Activated T-helper 1 cell treated with Interleukin-2 at 50 U/mL for 16 hours (primary cell): ENCODE measurements at places on chromosomes 1 and 21.

DNA sequence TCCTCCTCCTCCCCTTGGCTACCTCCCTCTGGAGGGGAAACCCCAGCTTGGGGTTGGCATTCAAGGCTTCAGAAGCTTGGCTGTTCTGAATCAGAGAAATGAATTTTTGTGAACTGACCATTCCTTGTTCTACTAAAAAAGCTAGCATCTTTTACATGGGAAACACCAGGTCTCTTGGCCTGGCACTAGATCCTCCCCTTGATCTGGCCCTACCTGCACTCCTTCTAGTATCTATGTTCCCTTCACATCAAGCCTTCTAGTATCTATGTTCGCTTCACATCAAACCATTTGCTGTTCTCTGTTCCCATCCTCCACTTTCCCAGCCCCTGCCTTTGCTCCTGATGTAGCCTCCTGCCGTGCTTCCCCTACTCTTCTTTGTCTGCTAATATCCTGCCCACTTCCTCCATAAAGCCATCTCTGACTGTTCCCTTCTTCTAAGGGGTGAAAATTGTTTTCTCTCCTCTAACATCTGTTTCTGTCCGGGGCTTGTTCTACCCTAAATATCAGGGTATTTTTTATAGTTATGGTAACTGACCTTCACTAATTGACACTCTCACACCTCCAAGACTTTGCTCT lies 25.8 kb downstream of the FAM151A start:
- DNase-seq, result no peak

DNA sequence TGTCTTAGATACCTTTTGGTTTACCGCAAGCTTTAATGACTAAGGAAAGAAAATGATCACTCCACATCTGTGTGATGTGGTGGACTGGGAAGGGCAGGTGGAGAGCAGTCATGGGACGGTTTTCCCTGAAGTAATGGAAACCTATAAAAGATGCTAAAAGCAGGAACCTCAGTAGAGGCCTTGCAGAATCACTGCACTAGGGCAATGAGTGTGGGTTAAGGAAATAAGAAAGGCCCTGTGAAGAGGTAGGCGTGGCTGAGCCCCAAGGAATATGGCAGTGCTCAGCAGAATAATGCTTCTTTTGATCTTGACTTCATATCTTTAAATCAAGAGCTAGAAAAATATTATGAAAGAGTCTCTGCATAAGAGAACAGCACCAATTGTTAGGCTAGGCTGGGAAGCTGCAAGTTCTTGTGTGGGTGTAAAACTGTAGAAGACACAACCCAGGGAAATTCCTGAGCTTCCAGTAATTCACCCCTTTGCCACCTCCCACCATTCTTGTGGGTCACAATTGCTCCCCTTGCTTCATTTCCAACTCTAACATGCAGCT lies 49.9 kb downstream of the CLCA4 start:
- no peak for DNase-seq

- no peak for DNase-seq
Measured at GRCh38 chr1:114289306-114289705, 135.6 kb upstream of the SYT6 start.

GRCh38 chr1:44348061-44348485 lies 7.0 kb downstream of the ERI3 start:
- DNase-seq, result no peak

DNA sequence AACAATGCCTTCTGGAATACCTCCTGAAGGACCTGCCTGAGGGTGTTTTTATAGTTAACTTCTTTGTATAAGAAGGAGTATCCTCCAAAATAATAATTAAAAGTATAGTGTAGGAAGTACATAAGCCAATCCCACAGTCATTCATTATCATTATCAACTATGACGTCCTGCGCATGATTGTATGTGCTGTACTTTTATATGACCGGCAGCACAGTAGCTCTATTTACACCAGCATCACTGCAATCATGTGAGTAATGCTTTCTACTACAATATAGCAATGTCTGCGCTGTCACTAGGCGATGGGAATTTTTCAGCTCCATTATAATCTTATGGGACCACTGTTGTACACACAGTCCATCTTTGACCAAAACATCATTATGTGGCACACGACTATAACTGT lies 72.0 kb downstream of the BEND5 start:
- no peak for DNase-seq

- DNase-seq, result no peak
Measured at GRCh38 chr21:14303731-14304488, 79.0 kb downstream of the HSPA13 start.

- no peak for DNase-seq
Measured at GRCh38 chr21:33300701-33301631, 23.8 kb upstream of the IFNAR1 start.

DNA sequence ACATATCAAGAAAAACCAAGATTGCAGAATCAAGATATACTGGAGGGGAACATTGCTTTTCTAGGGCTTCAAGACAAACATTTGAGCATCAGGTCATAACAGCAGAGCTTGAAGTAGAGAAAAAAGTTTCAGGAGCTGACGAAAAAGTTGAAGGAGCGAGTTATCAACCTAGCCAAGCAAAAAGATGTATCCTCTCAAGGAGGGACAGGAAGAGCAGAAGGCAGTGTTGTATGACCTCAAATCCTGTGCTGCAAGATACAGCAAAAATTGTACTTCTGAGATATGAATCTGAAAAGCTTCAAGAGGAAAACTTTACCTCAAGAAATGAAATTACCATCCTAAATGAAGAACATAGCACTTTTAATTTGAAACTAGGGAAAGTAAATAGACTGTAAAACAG lies 153.1 kb downstream of the AK5 start:
- no peak for DNase-seq
